Panc1 (cell line): ENCODE measurements at places on chromosomes 3 and 15. TPM values are rescaled to one million over a fixed set of nuclear protein-coding genes. Genes with fewer than 3 reads are reported as not detected.

LMCD1 gene
- total RNA-seq = 24.8 TPM

DNA sequence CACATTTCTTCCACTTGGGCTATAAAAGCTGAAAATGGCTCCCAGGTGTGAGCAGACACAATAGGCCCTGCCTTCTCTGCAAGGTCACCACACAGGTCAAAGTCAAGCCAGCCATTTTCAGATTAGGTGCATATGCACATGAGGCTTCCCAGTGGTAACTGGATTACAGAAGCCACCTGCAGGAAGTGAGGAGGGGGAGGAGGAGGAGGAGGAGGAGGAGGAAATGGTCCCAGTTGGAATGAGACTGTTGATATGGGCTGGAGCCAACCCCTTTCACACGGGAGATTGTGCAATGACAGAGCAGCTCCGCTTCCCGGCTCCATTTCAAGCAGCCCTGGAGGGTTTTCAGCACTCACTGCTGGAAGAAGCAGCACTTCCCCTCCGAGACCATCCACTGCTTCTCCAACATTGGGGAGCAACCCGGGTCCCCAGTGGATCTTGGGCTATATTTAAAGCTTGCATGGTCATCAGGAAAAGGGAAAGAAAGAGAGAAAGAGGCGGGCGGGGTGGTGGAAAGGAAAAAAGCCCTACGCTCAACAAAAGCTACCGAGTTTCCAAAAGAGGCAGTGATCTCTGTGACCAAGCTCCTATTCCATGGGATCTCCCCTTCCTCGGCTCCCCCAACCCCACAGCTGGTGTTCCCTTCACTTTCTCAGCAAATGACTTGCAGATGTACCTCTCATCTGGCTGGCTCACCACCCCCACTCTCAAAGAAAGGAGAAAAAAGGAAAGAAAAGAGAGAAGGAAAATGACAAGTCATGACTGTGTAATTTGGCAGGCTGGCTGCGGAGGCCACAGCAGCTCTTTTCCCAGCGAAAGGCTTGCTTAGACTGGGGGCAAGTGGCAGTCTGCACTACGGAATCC, 58.3 kb downstream of the LRIG1 start:
- no peak for DNase-seq

- no peak for DNase-seq
These were observed 396.3 kb upstream of the PROK2 start for GRCh38 chr3:72181251-72181650.

DNA sequence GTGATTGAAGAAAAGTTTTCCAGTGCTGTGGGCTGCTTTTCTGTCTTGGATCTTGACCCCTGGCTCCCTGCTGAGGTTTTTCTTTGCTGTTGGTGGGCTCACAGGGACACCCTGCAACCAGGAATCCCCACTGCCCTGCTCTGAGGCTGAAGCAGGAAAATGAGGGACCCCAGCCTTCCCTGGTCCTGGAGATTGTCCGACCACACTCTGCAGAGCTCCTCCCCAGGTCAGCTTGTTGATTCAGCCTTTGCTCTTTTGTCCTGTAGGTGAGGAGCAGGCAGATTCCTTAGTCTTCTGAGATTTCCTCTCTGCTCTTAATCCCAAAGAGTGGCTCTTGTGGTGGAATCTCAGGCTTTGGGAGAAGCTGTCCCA, 194.5 kb downstream of the RPLP1 start:
- no peak for DNase-seq

DNA sequence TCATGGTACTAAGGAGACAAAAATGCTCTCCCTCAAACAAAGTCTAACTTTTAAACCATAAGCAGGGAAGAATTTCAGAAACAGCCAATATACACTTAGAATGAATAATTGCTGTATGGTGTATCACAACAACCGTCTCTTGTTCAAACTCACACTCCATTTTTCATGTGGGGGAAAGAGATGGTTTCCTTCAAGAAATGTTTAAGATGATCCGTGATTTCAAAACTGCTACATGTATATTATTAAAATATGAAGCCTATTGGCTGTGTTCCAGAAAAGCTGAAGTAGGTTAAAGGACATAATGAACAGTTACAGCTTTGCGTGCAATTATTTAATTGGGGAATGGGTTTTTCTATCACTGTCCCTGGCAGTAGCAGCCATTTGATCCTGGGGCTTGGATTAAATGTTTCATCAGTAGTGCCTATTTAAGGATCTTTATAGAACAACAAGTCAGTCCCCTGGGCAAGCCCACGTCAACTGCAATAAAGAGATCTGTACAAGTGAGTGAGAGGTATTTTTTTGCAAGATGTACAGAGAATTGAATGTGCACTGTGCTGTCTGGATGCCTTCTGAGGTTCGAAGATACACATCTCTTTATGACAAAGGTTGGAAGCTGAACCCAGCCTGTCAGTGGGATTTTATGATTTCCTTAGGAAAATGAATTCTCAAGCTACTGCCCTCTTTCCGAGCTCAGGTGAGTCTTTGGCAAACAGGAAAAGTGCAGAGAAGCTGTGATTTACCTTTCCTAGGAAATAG, 337.2 kb upstream of the RARB start:
- no peak for DNase-seq

GOLGA6L4 gene
- total RNA-seq = 2.7 TPM

CLCN2 gene
- 22.5 TPM for total RNA-seq

INSYN1 gene
- total RNA-seq = 2.6 TPM

DNA sequence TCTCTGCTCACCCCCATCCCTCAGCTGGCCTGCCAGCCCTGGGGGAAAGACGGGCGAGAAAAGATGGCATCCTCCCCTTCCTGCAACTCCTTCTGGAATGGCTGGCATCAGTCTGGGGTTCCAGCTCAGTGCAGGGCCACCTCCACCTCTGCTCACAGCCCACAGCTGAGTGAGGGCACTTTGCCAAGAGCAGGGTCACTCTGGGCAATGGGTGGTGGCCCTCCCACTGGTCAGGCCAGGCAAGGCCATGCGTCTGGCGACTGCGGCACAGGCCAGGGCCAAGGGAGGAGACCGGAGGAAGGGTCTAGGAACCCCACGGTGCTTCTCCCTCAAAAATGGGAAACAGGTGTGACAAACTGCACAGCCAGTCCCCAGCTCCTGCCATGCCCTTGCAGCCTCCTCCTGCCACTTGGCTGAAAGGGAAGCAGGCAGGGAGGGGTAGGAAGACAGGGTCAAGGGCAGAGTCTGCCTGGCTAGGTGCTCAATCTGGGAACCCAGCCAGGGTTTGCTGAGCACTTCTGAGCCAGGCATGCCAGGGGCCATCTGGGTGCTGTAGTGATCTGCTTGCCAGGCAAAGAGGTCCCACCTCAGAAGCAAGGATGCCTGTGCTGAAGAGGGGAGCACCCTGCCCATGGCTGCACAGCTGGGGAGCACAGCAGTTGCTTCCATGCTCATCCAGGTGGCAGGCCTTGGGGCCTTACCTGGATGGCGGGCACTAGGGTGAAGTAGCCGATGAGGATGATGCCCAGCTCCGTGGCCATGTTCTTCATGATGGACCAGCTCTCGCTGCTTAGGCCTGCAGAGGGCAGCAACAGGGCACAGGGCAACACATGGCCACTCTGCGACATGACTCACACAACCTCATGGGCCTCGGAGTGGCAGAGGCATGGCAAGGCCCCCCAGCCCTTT, 41.2 kb downstream of the PTPN23 start:
- no peak for DNase-seq

- no peak for DNase-seq
These were observed 69.6 kb downstream of the SLC49A4 start for GRCh38 chr3:122864498-122864897.

ACP3 gene
- not detected for total RNA-seq

CCDC54 gene
- total RNA-seq = not detected

ACSBG1 gene
- total RNA-seq = 0.31 TPM

DNA sequence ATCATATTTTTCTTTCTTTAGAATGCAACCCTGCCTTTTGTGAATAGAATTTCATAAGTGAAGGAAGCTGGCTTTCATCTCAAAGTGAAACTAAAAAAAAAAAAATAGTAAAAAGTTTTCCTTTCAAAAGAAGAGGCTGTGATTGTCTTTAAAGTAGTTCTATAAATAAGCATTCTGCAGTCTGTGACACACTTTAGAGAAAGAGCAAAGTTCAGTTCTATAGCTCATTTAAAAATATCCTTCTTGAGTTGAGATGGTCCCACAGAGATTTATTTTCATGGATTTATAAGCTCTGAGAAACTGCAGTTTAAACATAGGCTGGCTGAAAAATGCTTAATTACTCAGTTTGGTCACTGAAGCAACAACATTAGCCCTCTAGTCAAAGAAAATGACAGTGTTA, 36.1 kb upstream of the CNTN6 start:
- no peak for DNase-seq

PPIP5K1 gene
- 56.6 TPM for total RNA-seq

DNA sequence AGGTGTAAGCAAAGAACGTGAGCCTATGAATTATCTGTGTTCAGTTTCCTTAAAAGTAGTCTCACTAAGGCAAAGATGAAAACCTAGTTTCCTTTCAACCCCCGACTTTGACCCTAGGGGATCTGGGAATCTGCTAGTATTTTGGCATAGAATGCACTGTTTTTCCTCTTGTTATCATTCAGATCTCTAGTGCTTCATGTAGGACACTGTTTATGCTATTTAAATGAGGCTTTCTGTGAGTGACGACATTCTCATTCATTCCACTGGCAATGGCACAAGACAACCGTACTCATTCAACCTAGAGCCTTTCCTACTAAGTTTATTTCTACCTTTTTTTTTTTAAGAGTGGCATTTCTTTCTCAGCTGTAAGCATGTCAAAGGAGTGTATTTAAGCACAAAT, 67.0 kb downstream of the CHAC1 start:
- no peak for DNase-seq

- DNase-seq = no peak
These were observed 217.5 kb downstream of the RAP2B start for GRCh38 chr3:153379516-153379915.

CHDH gene
- 24.1 TPM for total RNA-seq

GRCh38 chr15:39354189-39354588, 226.7 kb upstream of the THBS1 start:
- DNase-seq = no peak

- DNase-seq = no peak
These were observed 54.4 kb downstream of the C3orf80 start for GRCh38 chr3:160279657-160280056.

ANKRD34C gene
- total RNA-seq = not detected

DNA sequence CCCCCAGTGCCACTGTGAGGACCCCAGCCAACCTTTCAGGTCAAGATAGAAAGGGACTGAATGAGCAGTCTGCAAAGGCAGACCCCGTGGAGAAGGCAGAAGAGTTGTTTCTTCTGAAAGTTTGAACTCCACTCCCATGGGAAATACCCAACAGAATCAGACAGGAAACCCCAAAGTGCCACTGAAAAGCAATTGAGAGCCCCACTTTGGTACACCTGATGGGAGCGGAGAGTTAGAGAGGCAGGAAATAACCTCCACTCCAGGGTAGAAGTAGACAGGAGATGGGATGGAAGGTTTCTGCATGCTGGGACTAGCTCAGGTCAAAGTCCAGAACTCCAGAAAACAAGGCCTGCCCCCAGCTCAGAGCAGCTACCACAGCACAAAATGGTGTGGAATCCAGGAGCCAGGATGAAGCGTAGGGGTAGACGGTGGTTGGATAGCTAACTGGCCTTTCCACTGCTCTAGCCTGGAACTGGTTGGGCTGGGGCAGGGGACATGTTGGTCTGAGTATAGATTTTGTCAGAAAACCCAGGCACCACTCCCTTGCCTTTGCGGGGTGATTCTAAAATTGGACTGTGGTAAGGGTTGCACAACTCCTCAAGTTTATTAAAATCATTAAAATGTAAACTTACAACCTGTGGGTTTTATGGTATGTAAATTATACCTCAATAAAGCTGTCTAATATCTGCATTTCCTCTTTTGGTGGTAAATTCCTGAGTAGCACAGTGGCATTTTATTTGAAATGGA, 1.9 kb upstream of the RAB43 start:
- no peak for DNase-seq

- DNase-seq = no peak
These were observed 1030.4 kb upstream of the CADM2 start for GRCh38 chr3:83928391-83928790.
